Skin of body (tissue), 3 donors: ENCODE measurements at places on chromosomes 4 and X.

GRCh38 chr4:120517966-120518365 lies 404.6 kb downstream of the PRDM5 start:
- DNase-seq = no peak

DNA sequence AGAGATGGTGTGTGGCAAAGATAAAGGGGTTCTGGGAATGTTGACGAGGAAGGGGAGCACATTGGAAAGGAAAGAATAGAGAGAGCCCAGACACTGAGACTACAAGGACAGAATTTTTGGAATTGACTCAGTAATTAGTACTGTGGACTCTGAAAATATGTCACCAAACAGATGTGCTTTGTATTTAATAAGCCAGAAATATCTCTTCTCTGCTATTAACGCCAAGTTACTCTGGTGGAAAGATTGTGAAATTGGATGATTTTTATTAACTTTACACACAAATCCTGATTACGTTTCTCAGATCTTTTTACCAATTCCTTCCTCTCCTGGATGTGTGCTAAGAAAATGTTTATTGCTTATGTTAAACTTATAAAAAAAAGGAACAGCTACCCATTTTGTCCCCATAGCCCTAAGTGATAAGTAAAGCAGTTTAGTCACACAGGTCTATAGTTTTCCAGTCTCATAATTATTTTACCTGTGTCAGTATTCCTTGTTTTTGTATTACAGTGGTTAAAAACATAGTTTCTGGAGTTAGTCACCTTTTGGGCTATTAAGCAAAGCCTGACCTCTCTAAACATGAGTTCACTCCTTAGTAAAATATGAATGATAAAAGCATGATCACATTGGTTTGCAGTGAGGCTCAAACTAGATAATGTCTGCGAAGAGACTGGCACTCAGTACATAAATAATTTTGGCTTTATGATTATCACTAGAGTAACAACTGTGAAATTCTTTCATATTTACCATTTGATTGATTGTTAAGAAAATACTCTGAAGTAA lies 1068.3 kb downstream of the STIM2 start:
- peak; percentile 3 for DNase-seq

GRCh38 chr4:143282211-143282707 lies 54.4 kb upstream of the GAB1 start:
- DNase-seq = peak; percentile 85

DNA sequence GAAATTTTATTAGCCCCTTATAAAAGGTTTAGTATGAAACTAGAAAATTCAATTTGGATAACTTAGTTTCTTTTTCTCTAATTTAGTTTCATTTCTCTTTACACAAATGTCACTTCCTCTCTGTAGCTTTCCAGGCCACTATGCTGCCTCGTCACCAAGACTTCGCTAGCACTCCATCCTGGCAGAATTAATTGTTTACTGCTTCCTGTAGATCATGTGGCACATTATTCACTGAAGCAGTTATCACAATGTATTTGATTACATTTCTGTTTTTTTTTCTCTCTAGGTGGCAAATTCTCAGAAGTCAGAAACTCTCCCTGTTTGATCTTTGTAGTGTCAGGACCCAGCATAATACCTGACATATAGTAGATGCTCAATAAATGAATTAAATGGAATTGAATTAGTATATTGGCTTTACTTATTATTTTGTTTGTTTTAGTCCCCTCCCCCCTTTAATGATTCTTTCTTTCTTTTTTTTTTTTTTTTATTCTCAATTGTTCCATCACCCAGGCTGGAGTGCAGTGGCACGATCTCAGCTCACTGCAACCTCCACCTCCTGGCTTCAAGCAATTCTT lies 9.3 kb upstream of the SAT1 start:
- no peak for DNase-seq

DNA sequence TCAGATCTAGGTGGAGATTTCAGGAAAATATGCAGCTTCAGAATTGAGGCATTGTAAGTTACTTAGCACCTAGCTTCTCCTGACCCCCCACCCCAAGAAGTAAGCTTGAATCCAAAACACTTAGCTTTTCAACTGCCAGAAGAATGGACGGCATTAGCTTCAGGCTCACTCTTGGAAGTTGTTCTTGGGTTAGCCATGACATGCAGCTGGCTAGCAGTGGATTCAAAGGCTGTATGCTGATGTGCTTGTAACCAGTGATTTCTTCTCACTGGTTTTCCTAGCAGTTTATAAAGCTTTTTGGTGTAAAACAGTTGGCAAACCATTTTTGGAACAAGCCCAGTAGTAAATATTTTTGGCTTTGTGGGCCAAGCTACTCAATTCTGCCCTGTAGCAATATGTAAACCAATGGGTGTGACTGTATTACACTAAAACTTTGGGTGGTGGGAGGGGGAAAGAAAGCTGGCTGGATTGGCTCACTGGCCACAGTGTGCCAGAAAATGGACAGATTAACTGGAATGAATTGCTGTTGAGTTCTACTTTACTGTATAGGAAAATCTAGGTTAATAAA lies 85.6 kb downstream of the SHROOM2 start:
- no peak for DNase-seq

- no peak for DNase-seq
Measured at GRCh38 chr4:55242506-55242905, 103.5 kb upstream of the SRD5A3 start.

DNA sequence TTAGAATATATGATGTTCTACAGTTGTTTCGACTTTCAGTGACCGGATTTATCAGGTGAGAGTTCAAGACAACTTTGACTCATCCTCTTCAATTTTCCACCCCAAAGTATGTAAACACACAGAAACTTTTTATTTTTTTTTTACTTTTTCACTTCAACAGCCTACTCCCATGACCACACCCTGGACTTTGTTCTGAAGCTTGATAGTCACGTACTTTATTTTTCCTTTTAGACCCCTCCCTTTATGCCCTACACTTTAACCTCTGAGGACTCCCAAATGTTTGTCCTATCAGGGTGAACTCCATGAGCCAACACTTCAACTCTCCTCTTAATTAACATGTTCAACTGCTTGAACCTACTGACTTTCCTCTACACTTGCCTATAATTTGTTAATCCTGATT lies 2.5 kb upstream of the DDX60 start:
- no peak for DNase-seq

- DNase-seq = no peak
Measured at GRCh38 chr4:24443200-24443599, 141.2 kb downstream of the DHX15 start.

DNA sequence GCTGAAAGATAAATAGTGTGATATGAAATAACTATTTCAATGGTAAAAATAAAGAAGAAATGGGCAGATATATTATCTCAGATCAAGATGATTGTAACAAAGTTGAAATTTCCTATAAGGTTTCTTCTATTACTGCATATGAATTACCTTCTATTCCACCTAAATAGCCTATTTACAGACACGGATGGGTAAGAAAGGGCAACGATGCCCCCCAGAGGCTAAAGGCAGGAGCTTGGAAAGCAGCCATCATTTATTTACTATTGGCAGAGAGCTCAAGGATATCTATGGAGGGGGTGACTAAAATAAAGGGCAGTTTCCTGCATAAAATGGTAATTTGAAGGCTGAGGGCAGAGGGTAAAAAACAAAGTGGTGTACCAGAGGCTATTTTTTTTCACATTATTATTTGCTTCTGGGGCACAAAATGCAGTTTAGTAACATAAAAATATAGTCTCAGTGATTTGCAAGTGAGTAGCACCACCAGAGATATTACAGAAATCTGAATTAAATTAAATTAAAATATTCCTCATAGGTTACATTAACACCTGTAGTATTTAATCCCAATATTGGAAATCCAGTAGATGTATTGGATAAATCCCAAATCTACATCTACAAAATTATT lies 123.1 kb downstream of the BTC start:
- DNase-seq = no peak

DNA sequence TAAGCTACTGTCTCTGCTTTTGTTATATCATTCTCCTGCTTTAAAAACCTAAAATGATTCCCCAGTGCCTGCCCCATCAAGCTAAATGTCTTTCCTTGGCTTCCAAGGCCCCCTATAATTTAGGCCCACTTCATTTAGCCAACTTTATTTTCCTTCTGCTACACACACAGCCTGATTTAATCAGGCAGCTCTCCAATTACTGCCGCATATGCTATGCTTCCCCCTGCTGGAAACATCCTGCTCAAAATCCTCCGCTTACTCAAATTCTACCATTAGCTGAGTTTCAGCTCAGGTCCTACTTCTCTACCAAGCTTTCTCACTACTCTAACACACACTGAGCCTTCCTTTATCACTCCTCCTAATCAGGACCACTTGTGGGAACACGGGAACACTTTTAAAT lies 17.0 kb downstream of the LAMP2 start:
- peak; percentile 27 for DNase-seq

GRCh38 chr4:150348079-150348478 lies 233.9 kb upstream of the MAB21L2 start:
- no peak for DNase-seq

DNA sequence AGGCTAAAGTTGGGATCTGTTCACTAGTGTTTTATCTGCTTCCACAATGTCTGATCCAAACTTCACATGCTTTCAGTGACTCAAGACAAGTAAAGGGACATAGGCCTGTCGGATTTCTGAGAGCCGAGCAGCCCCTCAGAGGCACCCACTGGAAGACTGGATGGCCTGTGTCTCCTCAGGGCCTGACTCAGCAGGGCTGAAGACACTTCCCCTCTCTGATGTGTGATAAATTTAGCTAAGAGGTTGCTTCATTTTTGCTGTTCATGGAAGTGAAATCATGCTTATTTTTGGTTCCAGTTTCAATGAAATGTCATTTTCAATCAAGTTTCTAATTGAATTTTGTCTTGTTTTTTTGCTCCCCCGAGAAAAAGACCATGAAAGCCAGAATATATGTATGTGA lies 93.7 kb downstream of the MXRA5 start:
- no peak for DNase-seq

DNA sequence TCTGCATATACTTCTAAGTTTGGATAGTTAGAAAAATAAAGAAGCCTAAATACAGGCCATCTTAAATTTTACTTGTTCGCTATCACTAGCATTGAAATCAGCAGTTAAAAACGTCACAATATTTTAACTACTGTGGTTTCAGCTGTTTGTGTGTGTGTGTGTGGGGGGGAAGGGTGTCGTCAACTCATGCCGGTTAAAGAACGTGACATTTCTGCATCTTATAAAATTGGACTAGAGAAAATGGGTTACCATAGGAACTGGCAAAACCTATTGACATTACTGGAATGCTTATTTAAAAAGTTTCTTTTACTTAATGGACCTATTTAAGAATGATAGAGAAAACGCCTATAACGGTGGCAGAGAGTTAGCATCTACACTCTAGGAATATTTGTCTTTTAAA lies 1.2 kb upstream of the CNKSR2 start:
- no peak for DNase-seq

DNA sequence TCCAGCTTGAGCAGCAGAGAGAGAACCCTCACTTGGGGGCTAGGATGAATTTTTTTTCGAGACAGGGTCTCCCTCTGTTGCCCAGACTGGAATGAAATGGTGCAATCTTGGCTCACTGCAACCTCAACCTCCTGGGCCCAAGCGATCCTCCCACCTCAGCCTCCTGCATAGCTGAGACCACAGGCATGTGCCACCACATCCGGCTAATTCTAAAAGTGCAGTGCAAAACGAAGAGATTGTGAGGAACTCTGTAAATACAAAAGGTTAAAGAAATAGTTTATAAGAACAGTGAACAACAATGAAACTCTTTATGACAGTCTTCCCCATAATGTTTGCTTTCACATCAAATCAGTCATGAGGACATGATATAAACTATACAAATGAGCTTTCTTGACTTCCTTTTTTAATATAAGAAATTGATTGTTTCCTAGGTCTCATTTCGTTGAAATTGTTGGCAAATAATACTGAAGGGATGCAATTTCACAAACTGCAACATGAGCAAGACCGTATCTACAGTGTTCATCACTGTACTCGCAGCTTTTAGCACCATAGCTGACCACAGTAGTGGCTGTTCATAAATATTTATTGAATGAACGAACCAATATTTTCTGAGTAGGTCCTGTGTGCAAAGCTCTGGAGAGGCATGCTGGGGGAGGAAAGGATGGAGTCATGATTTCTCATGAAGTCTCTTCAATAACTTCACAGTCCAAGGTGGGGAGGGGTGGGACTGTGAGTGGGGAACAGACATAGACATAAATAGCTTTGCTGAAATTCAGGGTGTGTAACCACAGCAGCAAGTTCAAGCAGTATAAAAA lies 116.1 kb downstream of the SHROOM3 start:
- DNase-seq = no peak

DNA sequence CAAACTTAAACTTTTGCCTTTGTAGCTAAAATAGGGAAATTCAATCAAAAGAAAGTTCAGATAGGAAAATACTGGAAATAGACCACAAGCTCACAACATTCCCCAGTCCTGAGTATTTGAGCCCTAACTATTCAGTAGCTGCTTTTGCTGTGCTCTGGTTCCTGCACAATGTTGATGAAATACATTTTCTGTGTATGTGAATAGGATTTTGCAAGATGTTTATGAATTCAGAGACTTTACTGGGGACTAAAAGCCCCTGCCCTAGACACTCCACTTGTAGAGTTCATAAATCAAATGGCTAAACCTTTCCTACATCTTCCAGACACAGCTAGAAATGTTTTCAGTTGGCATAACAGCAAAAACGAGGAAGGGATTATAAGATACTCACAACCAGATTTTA lies 105.9 kb downstream of the FBXO8 start:
- DNase-seq = no peak

DNA sequence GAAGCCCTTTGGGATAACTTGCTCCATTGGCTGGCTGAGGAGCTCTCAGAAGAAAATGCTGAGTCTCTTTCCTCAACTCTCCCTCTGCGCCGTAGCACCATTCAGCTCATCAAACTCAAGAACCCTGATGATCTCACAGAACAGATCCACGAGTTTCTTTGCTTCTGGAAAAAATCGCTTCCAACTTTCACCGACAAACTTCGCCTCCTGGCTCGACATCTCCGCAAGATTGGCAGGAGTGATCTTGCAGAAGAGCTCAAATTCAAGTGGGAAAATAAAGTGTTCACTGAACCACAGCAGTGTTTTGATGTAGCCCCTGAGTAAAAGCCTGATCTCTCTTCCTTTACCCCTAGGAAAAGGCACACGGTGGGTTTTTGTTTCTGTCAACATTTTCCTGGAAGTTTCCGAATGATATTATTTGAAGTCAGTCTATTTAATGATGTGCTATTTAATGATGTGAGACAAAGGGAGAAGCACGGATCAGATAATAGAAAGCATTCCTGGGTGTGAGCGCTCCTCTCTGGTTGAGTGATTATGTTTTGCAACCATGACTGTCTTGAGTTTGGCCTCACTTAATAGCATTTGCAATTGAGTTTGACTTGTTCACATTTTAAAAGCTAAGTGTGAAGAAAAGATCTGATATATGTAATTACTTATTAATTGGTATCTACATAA lies 62.2 kb downstream of the DTHD1 start:
- DNase-seq = no peak

GRCh38 chrX:85004255-85004654 lies 578 bp downstream of the APOOL start:
- DNase-seq = no peak

DNA sequence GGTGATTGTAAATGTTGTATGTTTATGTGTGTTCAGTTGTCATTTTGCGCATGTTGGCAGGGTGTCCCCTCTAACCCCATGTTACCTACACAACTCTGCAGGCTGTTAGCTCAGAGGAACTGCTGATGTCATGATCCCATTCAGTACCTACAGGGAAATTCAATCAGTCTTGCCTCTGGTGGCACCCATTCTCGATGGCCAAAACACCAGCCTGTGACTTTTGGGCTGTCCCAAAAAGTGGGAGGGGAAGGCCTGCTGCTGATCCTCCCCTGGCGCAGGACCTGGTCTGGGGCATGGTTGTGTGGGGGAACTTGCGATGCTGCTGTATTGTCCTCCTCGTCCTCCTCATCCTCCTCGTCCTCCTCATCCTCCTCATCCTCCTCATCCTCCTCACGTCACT lies 174.5 kb downstream of the DCLK2 start:
- no peak for DNase-seq

GRCh38 chrX:65813245-65813644 lies 145.8 kb downstream of the MSN start:
- DNase-seq = no peak
